CD4-positive, alpha-beta T cell treated with Interleukin-1 beta for 1 hour (primary cell): ENCODE measurements at places on chromosomes 6 and 20.

DNA sequence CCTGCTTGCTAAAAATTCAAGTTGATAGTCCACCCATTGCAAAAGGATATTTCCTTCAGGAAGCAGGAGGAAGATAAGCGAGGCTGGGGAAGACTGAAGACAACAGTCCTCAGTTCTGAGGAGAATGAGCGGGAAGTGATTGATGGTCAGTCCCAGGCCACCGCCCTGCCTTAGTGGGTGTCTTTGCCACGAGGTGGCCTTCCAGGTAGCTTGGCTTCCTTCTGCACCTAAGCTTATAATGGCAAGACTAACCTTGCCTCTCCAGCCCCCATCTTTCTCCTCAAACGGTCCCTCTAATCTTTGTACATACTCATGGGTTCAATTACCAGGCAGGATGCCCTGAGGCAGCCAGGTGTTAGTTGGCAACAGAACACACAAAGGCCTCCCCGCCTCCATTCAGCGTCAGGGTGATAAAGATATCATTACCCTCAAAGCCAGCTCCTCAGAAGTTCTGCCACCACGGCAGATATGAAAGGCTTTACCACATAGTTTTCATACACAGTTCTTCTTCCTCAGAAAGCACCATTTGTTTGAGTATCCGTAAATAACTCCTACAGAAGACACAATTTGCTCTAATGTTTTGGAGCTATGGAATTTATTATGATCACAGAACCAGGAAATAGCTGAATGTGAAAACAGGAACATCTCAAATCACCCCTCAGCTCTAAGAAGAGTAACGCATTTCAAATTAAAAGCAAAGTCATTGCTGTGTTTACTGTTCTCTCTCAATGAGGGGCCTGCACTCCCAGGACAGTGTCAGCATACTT lies 249.4 kb downstream of the ATXN1 start:
- peak; percentile 28 for DNase-seq

GRCh38 chr6:14862845-14863244 lies 383.0 kb upstream of the JARID2 start:
- DNase-seq: no peak

GRCh38 chr6:46749731-46750130 lies 3.0 kb downstream of the ANKRD66 start:
- no peak for DNase-seq

- no peak for DNase-seq
These were observed 57.7 kb upstream of the UST start for GRCh38 chr6:148689168-148689567.

GRCh38 chr20:9228774-9229450 lies 160.0 kb downstream of the PLCB4 start:
- DNase-seq: no peak

DNA sequence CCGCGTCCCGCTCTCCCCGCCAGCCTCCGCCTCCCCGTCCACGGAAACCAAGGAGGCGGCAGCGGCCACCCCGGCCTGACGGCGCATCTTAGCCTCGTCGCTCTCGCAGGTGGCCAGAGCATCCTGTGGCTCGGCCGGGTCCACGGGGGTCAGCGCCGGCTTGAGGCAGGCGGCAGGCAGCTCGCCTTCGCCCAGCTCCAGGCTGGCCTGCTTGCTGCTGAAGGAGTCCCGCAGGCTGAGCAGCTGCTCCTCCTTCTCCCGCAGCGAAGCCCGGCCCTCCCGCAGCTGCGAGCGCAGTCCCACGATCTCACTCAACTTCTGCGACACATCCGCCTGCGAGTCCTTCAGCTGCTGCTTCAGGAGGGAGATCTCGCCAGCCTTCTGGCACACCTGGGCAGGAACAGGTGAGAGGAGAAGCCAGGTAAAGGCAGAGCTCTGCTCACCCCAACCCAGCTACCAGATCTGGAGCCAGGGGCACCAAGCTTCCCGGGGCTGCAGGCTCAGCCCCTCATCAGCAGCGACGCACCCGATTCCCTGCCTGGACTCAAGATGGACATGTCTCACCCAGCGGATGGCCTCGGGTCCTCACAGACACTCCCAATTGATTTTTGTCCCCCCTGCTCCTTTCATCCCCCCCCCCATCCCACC lies 5.2 kb upstream of the FASTKD5 start:
- DNase-seq: no peak

- DNase-seq: no peak
These were observed 16.1 kb upstream of the STK38 start for GRCh38 chr6:36563237-36563927.

DNA sequence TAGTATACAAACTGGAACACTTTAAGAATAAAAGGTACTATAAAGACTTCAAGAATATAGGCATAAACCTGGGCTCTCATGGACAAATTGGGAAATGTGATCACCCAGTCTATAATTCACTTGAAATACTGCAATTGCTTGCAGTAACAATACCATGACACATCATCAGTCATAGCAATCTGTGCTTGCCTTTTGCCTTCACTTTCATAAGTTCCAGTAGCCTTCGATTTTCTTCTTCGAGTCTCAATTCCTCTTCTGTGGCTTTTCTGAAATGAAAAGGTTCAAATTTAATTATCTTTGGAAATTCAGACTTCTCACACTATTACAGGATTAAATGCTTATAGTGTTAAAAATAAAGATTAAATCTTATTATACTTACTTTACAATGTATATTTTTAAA lies 96.3 kb upstream of the ZBTB24 start:
- no peak for DNase-seq

DNA sequence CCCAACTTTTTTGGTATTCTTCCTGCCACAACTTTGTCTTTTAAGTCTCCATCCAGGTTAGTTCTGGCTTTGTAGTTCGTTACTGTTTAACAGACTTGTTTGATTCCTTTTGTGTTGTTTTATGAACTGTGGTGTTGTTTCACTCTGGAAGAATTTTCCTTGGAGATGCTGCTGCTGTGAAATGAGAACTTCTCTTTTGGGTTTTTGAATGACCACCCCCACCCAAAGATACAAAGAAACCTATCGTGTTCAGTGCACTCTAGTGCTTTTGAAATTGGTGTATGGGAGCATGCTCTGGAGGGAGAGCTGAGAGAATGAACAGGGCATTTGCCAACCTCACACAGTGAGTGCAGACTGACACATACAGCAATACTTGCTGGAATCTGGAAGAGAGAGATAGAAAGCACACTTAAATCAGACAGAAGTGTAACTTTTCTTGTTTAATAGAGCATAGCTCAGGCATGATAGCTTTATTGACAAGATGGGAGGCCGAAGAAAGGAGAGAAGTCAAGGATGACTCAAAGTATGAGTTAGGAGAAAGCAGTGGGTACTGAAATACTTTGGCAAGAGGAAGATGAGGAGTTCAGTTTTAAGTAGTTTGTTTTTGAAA lies 293.1 kb downstream of the SOX4 start:
- no peak for DNase-seq

DNA sequence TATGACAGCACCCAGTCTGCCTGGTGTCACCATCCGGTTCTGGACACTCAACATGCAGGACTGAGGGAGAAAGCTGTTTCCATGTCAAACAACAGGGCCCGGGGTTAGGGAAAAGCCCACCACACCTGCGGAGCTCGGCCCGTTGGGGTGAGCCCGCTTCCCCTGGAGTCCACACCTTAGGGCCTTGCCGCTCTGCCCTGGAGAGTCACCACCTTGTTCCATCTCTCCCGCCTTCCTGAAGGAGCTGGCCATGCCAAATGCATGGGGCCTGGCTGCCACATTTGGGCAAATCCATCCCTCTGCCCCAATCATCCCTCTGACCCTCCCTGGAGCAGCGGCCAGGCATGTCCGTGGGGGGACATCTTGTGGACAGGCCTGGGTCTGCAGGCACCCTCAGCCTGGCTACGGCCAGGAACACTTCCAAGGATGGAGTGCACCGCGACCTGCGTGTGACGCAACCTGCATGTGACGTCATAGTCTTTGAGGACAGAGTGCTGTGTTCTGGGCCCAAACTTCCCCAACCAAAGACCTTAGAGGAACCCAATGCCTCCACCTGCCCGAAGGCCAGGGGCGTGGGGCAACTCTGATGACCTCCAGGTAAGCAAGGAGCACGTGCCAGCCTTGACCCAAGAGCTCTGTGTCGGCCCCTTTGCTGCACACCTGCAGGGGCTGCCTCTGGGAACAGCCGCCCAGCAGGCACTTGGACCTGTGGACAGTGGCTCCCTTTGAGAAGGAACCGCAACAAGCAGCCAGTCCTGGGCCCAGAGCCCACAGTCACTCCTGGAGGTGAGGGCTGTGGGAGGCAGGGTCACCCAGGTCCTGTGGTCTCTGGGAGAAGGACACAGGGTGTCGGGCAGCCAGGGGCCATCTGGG lies 1.7 kb downstream of the CABLES2 start:
- DNase-seq: no peak

DNA sequence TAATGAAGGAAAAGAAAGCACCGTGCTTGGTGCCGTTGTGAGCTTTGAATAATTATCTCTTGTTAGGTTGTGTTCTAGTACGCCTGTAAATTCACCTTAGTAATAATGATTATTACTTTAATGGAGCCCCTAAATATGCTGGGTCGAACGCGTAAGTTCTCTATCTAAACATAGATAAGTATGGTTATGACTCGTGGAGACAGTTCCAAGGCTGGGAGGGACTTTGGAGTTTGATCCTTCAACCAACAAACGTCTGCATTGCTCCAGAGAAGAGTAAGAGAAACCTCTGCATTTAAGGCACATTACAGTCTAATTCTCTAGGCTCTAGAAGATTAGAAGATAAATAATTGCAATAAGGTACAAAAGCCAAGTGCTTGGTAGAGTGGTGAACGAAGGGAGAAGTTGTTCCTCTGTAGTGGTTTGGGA lies 514 bp downstream of the ACOT13 start:
- DNase-seq: no peak

DNA sequence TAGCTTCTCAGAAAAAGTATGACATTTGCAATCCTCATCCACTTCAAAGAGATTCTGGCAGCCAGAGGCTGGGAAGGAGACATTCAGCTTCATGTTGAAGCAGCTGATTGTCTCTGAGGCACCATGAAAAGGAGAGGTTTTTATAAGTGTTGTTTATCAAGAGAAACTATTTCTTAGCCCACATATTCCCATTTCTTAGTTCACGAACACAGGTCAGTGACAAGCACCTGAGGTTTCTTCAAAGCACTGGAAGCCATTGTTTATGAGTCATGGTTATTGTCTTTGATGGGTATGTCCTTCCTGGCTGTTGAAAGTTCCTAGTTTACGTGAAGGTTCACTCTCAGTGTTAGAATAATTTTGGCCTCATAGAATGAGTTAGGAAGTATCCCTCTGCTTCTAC lies 3.0 kb upstream of the DDX43 start:
- DNase-seq: no peak

DNA sequence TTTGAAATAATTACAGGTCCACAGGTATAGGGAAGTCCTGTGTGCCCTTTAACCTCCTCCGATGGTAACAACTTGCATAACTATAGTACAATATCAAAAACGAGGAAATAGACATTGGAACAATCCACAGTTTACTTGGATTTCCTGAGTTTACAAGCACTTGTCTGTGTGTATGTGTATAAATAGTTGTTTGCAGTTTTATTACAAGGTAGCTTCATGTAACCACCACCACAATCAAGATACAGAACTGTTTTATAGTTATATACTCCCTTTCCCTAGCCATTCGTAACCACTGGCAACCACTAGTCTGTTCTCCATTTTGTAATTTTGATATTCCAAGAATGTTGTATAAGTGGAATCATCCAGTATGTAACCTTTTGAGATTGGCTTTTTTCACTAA lies 9.1 kb downstream of the FBXO9 start:
- DNase-seq: no peak

- no peak for DNase-seq
These were observed 43.1 kb downstream of the JPH2 start for GRCh38 chr20:44143936-44144335.

DNA sequence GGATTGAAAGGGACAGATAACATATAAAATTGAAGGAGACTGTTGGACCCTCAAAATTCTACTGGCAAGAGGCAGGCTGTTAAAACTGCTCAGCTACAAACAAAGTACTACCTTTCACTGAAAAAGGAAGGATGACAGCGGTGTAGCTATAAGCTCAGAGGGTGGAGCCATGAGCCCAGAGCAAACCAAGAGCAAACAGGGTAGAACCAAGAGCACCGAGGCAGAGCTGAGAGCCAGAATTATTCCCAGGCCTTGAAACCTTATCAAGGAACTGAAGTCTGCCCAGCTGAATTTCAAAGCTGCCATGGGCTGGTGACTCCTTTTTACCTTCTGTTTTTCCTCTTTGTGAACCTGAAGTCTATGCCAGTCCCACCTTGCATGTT lies 74.7 kb upstream of the SLC4A11 start:
- no peak for DNase-seq

DNA sequence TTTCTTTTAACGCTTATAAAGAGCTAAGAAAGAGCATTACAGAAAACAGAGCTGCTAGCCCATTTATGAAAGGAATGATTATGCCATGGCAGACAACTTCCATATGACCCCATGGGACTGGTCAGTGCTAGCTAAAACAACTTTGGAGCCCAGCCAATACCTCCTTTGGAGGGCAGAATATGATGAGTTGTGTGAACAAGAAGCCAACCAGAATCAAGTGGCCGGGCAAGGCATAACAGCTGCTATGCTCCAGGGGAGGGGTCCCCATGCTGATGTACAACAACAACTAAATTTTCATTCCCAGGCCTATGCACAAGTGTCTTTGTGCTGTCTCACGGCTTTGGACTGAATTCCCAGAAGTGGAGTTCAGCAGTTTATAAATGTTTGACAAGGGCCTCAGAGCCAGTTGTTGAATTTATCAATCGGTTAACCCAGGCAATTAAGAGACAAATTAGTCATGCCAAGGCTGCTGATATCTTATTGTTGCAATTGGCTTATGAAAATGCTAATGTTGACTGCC lies 65.0 kb upstream of the ASCC3 start:
- DNase-seq: no peak

DNA sequence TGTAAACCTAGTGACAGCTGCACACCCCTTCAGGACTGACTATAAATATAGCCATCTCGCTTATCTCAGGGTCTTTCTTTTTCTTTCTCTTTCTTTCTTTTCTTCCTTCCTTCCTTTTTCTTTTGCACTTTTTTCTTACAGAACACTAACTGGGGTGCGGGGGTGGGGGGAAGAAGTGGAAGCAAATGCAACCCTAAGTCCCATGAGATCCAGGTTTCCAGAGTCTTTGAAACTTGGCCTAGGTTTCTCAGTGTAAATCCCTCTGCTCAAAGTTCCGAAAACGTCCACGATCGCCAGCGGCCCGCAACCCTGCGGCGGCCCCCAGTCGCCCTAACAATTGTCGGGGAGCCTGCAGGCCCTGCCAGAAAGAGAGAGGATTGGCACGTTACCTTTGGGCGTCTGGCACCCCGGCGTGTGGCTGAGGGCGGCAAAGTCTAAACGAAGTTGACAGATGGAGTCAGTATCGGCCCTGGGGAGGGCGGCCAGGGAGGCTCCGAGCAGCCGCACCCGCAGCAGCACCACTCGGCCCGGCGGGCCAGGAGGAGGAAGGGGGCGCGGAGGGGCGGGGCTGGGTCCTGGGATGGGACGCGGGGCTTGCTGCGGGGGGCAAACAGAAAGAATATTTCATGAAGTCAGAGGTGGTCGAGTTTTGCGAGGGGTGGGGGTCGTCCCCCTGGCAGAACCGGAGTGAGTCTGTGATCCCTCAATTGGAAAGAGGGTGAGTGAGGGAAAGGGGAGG lies 577 bp upstream of the FOXF2 start:
- DNase-seq: no peak

DNA sequence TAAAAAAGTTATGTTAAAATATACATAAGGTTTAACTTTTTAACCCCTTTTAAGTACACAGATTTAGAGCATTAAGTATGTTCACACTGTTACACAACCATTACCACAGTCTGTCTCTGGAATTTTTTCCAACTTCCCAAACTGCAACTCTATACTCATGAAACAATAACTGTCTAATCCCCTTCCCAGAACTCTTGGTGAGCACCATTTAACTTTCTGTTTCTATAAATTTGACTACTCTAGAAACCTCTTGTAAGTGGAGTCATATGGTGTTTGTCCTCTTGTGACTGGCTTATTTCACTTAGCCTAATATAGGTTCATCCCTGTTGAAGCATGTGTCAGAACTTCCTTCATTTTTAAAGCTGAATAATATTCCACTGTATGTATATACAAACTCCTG lies 98.1 kb downstream of the MAP3K7 start:
- no peak for DNase-seq
